ENCODE measurements at places on chromosomes 3 and 15.

GRCh38 chr3:74921676-74922075 lies 307.2 kb upstream of the CNTN3 start:
- no peak for DNase-seq

GRCh38 chr3:191555037-191555436 lies 94.1 kb downstream of the PYDC2 start:
- no peak for DNase-seq

GRCh38 chr15:58731756-58732535 lies 17.6 kb downstream of the ADAM10 start:
- no peak for DNase-seq

DNA sequence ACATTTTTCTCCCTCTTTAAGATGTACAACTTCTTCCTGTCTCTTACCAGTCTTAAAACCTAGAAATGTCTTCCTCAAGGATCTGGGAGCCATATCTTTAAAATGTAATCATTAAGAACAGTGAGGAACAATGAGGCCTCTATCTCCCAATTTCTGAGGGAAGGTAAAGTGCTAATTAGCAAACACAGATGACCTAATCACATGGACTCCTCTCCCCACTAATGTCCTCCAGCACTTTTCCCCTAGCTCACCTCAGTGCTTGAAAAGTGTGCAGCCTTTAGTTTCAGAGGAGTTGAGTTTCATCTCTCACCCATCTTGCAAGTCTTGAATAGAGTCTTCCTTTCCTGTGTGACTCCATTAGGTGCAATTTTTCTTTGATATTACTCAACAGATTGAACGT lies 771.0 kb downstream of the PDCD6IP start:
- DNase-seq: no peak

DNA sequence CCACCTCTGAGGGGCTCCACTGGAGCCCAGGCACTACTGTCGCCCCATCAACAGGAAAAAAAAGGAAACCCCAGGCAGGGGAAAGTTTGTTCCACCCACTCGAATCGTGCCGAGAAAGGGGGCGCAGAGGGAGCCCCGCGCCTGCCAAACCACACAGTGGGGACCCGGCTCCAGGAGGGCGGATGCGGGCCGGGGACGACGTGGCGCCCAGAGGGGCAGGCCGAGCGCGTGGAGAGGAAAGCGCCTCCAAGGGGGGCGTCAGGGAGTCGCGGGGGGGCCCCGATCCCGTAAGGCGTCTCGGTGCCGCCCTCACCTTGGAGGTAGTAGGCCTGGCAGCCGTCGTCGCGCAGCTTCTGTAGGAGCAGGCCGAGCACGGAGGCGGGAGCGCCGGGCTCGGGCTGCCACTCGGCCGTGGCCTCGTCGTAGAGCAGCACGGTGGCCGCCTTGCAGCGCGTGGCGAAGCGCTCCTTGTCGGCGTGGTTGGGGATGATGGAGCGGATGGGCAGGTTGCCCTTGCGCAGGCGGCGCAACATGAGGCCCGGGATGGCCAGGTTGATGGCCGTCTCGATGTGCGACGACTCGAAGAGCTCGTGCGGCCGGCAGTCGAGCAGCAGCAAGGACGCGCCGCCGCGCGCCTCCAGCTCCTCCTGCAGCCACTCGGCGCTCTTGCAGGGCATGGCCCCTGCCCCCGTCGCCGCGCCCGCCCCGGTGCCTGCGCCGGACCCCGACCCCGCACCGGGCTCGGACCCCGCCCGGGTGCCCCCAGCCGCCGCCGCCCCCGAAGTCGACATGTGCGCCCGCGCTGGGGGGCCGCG lies 627 bp downstream of the DUSP7 start:
- peak; percentile 52 for DNase-seq

- DNase-seq: peak; percentile 18
Observed at GRCh38 chr3:27533718-27534573, 49.8 kb upstream of the SLC4A7 start.

DNA sequence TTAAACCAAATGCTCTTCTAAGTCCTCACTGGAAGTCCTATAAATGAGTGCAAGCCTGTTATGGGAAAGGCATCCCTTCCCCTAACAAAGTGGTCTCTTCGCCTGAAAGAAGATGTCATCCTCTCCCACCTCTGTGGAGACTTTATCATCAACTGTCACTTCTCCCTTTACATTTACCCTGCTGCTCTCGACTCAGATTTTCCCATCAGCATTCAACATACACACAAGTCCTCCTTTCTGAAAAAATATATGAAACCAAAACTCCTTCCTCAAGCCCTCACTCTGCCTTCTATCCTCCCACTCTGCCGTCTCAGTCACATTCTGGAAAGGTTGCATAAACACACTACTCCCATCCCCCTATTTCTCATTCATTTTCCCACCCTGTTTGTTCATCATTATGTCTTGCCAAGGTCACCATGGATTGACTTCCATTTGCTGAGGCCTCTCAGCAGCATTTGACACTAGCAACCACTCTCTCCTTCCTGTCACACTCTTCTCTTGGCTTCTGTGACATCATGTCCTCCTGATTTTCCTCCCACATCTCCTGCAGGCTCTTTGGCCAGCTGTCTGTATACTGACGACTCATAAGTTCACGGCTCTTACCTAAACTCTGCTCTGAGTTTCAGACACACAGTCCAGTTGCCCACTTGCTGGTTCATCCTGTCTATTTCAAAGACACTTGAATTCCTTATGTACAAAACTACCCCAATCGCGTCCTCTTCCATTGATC lies 70.3 kb upstream of the SMAD3 start:
- DNase-seq: no peak

DNA sequence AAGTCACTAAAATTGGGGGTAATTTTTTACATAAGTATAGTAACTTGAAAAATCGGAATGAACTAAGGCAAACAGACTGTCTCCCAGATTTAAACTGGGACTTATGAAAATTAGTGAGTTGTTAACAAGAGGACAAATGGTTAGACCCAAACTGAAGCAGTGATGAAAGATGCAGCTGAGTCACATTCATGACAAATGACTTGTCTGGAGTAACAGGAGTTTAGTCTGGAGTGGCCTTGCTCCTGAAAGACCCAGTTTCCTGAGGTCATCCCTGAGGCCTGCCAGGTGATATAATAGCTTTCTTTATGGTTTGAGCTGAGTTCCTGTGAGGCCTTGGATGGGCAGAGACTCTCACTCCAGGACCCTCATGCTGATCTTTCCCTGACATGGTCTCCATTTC lies 9.6 kb upstream of the CTDSPL start:
- no peak for DNase-seq

GRCh38 chr3:115689928-115690327 lies 66.6 kb downstream of the GAP43 start:
- no peak for DNase-seq

DNA sequence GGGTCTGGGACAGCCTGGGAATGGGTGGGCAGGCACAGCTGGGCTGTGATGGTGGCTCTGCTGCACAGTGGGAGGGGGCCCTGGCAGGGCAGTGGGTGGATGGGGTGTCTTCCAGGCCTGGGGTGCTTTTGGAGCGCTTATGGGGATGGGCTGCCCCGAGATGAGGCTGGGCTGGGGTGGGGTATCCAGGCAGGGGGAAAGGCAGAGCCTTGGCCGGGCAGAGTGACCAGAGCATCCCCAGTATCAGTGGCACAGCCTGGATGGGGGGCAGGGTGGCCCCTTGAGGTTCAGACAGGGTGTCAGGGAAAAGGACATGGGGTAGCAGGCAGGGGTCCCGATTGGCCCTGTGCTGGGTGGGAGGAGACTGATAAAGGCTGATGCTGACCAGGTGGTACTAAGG lies 26.6 kb downstream of the HDAC11 start:
- DNase-seq: no peak

DNA sequence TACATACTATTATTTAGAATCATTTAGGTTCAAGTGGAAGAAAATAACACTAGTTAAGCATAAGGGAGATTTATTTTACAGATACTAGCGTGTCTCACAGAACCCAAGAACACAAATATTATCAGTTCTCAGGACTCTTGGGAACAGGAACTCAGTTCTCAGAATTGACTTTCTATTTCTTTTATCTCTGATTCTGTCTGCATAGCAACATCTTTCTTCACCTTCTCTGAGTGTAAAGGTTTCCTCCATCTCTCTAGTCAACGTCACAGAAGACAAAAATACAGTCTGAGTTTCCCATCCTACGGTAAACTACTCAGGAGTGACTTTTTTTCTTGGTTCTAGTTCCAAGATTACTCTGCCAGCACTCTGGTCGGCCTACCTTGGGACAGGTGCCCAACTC lies 220.0 kb downstream of the SV2B start:
- no peak for DNase-seq

DNA sequence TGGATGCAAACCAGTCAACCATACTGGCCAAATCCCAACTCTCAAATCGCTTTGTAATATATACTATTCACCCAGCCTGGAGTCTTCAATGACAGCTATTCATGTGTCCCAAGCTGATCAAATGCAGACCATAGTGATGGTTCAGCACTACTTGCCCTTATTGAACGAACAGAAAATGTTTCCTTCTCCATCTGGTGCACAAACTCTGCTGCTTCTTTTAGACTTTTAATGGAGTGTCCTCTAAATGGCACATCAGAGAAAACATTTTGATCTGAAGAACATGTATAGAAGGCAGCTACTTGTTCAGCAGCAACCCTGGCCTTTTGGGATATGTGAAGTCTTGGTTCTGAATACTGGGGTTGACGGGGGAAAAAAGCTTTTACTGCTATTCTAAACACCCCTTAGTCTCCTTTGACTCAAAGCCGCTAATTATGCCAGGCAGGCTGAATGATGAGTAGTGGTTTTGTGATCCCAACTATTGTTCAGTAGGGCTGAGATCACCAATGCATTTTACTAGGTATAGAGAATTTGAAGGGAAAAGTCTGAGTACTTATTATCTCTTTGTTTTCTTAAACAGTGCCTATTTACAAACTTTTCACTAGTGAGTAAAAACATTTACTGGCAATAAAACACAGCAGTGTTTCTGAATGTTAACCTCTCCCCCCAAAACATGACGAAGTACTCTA lies 781.2 kb downstream of the ROBO1 start:
- no peak for DNase-seq
